ENCODE measurements at places on chromosomes 7 and 10.
A peak's percentile ranks its signal among the peaks of the same experiment; 100 is the strongest.

- no peak for DNase-seq
These were observed 33.2 kb upstream of the DNAAF5 start for GRCh38 chr7:693280-693679.

DNA sequence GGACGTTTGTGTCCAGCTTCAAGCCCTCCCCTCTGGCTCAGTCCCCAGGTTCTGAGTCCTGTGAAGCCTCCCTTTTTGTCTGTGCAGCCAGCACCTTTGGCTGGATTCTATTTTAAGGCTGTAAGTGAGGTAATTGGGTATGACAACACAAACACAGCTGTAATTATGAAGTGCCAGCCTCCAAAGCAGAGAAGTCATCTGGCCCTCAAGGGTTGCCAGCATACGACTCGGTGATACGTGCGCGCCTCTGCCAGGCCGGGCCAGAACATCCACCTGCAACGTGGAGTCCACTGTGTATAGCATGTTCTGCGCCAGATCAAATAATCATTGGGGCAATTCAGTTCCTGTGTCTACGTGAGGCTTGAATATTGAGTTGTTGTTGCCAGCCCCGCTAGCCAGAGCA, 6.7 kb upstream of the FAM180A start:
- DNase-seq: no peak

DNA sequence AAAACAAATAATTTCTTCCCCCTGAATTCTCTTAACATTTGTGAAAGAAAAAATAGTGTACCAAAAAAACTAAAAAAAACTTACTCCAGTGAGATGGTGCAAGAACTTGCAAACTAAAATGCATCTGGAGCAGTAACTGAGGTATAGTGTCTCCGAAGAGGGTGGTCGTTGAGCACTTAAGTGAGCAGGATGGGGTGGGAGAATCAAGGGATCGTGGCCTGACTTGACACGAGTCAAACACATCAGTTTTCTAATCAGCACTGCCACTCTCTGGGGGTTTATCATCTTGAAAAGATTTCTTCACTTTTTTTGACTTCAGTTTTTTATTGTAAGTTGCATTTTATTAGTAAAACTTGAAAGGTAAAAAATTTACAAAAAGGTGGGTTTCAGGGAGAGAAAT, 2.5 kb downstream of the ZNF273 start:
- no peak for DNase-seq

- DNase-seq: peak; percentile 13
These were observed at the start of gene DPYSL4 for GRCh38 chr10:132186488-132187429. Gene DPYSL4, plus strand, starts transcription at chr10:132186948. Its CDS starts 116 bp downstream, at chr10:132187064.

DNA sequence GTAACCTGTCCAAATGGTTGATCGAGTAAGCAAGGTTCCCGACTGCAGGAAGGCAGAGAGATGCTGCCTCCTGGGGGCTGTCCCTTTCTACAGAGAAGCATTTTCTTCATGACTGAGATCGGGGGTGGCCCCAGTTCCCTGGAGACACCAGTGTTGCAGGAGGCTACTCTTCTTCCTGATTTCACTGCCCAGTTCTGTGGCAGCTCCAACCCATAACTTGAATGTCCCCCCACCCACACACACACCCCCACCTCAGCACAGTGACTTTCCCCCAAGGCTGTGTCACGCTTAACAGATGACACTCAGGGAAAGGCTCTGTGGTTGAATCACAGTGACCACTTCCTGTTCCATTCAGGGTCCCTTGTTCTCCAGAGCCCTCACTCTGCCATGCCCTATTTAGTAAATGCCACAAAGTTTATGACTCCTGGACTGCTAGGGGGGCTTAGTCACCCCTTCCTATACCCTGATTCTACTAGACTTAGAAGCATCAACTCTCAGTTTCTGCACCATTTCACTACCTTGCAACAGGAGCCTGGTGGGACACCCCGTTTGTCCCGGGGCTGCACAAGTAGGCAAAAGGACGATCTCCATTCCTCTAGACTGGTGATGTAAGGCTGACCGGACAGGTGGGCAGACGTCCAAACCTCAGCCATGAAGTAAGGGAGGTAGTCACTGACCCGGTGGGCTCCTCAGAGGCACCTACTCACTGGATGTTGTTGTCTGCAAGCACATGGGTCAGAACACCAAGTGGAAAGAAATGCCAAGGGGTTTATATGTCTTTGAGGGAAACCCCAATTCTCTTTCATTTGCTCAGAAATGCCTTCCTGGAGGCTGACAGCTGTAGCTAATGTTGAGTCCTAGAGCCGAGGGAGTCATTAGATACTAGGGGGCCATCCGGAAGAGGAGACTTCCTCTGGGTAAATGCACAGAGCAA, 31.3 kb upstream of the SMC3 start:
- peak; percentile 81 for DNase-seq

DNA sequence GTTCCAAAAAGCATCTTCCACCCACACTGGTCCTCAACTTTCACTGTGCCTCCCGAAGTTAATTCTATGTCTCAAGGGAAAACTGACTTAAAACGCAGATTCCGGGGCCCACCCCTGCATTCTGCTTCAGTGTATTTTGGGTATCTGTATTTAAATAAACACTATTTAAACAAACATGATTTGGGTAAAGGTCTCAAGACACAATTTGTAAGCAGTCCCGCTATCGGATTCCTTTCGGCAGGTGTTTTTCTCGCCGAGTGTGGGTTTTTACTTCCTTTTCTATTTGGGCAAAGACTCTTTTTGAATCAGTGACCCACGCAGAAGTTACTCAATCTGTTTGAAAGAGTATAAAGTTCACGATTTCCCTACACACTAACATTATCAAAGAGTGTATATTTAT, 1.2 kb downstream of the PDIA4 start:
- no peak for DNase-seq

DNA sequence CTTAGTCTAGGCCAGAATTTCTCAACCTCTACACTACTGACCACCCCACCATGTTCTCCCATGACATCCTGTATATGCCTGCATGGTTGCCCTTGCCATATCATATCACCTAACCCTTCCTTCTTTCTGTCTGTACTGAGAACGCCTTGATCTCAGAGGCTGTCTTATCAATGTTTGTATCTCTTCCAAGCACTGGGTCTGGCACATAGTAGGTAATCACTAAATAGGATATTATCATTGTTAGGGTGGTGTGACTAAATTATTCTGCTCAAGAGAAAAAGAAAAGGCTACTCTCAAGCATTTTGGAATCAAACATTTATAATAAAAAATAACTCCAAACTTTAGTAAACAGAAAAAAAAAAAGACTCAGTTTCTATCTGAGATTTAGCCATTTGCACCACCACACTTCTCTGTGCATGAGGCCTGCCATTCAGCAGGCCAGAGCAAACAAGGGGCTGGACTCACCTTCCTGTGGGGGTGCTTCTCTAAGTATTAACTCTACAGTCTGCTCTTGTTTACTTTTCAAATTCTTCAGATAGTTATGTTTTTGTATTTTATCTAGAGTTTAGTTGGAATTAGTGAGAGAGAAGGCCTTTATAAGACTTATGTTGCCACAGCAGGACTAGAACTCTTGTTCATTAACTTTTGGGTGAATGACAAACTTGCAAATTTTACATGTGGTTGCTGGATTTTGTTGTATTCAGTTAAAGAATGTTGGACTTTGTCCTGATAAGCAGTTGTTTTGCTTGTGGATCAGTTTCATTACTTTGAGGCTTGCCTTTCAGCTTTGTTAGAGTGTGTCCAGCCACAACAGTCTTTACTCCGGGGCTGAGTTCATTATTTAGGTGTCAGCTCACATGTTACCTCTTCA, 5.4 kb downstream of the AGBL3 start:
- no peak for DNase-seq

DNA sequence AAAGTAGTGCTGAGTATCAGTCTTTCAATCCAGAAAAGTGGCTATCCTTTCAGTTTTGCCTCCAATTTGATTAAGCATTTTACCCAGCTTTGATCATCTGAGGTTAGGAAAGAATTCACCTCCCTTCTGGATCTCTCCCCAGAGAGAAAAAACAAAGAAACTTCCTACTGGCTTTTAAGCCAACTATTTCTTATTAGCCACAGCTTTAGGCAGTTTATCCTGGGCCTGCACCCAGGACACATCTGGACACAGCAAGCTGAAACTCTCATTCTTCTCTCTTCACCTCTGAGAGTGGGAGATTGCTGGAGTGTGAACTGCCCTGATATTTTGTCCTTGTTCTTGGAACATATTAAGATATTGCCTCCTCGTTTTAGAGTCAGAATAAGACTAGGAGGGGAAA, 43.5 kb upstream of the LSM8 start:
- no peak for DNase-seq

DNA sequence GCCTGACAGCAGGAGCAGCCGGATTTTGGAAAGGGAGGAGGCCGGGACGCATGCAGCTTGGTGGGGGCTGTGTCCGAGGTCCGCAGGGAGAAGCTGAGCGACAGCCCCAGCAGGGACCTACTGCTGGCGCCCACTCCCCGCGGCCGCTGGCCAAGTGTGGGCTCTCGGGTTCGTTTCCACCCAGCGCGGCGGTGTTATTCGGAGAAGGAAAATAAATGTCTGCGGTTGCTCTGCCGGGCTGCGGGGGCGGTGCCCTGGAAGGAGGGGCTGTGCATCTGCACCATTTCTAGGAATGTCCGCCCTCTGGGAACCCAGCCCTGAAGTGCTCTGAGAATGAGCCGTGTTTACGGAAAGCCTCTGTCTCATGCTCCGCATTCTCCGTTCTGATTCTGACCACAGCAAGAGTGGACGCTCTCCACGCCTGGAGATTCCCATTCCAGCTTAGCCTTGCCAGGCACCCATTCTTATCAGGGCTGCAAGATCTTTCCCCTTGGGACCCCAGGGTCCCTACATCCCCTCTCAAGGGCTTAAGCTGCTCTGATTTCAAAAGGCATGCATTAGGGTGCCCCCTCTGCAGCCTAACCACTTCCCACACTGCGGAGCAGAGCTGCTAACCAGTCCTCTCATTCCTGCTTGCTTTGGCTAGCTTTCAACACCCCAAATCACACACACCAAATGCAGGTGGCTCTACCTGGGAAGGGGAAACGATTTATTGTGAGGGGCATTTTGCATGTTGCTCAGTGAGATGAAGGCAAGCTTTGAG, 256.6 kb upstream of the GLI3 start:
- peak; percentile 3 for DNase-seq

GRCh38 chr7:101179713-101180112, 380 bp downstream of the NAT16 start:
- no peak for DNase-seq

- peak; percentile 90 for DNase-seq
These were observed 95.4 kb upstream of the AFAP1L2 start for GRCh38 chr10:114499630-114500190.

DNA sequence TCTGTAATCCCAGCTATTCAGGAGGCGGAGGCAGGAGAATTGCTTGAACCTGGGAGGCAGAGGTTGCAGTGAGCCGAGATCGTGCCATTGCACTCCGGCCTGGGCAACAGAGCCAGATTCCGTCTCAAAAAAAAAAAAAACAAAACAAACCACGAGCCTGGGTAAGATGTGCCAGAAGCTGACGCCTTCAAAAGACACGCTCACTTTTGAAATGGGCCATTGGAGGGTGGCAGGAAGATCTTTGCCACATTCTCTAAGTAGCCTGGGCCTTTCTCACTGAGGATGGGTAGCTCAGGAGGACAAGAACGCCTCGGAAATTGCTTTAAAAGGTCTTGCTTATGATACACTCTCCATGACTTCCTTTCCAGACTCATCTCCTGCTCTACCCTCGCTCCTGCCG, 172.7 kb downstream of the SH3PXD2A start:
- no peak for DNase-seq

DNA sequence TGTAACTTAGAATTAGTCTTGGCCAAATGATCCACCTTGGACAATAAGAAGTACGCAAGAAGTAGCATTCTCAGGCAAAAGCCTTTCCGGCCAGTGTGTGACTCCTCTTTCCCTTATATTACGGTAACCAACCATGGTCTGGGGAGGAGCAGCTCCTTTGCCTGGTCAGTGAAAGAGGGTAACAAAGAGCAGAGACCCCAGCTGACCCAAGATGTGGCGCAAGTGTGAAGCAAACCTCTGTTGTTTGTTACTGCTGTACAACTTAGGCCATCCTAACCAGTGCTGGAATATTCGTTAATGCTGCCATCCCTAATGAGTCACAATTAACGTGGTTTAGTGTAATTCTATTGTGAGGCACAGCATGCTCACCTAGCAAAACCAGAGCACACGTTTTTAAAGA, 44.0 kb downstream of the HIPK2 start:
- DNase-seq: no peak

GRCh38 chr7:75727881-75728593, 10.7 kb downstream of the HIP1 start:
- DNase-seq: peak; percentile 15

- DNase-seq: no peak
These were observed 87.1 kb downstream of the KAT6B start for GRCh38 chr10:74913377-74913979.

- DNase-seq: no peak
These were observed 86.0 kb downstream of the WDFY4 start for GRCh38 chr10:48770561-48771089.

DNA sequence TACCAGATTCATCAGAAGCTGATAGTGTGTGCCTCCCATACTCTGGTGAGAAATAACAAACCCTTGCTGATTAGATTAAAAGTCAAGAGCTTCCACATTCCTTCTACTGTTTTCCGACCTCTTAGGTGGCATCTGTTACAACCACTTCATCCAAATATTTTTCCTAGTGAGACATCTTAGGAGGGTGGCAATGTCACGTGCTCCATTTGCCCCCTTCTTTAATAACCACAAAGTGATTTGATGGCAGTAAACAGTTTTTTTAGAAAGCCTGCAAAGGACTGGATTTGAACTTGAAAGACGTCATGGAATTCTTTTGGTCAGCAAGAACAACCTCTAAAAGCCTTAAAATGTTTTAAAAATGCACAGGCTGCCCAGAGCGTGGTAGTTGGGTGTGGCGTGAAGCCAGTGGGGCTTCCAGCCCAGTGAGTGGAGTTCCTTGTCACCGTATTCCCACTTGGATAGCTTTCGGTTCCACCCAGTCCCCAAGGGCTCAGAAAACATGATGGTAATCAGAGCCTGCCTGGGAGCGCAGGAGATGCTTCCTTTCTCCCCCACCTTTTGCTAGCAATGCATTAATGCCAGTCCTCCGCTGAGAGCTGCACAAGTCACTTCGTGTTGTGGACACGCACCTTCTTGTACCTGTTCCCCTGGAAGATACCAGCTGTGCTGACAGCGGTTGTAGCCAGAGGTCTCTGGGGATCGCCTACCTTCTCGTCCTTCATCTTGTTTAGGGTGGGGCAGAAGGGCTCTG, 256.4 kb downstream of the KIAA1217 start:
- DNase-seq: no peak

DNA sequence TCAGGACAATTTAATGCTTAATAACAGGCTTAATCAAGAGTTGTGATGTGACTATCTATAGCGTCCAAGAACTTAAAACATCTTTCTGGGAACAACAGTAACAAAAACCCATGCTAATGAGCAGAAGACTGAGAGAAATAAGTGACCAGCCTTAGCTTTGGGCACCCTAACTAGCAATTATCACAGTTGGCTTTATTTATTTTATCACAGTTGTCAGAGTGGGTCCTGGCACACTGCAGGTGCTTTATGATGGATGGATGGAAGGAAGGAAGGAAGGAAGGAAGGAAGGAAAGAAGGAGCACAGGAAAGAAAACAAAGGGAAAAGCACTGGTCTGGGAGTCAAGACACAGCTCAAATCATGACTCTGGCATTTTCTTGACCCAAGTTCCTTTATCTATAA, 181.1 kb downstream of the SKAP2 start:
- no peak for DNase-seq

Measured in stimulated activated CD4-positive, alpha-beta T cell treated with anti-CD3 and anti-CD28 coated beads, Interleukin-4, amount 100 ng/mL, for 24 hours (primary cell).